Endothelial cell of umbilical vein (primary cell): ENCODE measurements at places on chromosomes 1 and 21. TPM values are rescaled to one million over a fixed set of nuclear protein-coding genes. Genes with fewer than 3 reads are reported as not detected.

GRCh38 chr1:156942176-156942575, 21.7 kb downstream of the LRRC71 start:
- no peak overlapping the region for H3K27ac ChIP-seq
- H3K4me1 ChIP-seq, result no peaks in the 10 kb centered on the region
- H3K4me3 ChIP-seq, result no peak overlapping the region
- H3K27me3 ChIP-seq, result no peaks in the 10 kb centered on the region
- no peak for DNase-seq
- peaks cover 14% of the 10 kb centered on the region for H3K36me3 ChIP-seq

- no peak for DNase-seq
- H3K4me1 ChIP-seq, result peaks cover 16% of the 10 kb centered on the region
- no peaks in the 10 kb centered on the region for H3K36me3 ChIP-seq
- peak overlapping the region; percentile 75 for H3K4me3 ChIP-seq
- H3K27ac ChIP-seq, result no peak overlapping the region
These were observed 1.3 kb downstream of the TAF5L start for GRCh38 chr1:229624521-229625070.

DNA sequence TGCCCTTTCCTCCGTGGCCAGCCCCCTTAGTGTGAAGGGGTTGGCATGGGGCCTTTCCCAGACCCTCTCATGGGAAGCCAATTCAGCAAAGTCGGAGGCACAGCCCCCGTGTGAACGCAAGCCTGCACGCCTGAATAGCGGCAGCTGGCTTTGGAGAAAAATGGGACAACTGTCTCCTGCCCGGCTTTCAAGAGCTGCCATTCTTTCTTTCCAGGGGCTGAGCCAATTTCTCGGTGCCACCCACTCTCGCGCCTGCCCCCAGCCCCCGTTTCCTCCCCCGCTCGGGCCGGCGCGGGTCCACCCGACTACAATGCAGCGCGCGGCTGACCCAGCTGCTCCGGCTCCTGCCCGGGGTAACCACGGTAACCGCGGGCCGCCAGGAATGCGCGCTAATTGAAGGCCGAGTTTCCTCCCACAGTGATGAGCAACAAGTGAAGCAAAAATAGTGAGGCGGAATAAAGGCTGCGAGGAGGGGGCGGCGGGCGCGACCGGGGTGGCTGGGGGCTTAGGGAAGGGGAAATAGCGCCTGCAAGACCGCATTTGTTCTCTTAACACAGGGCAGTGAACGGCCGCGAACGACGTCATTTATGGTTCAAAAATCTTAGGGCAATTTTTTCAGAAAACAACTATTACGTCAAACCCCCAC, 27.8 kb downstream of the ILDR2 start:
- H3K4me1 ChIP-seq, result no peaks in the 10 kb centered on the region
- no peak overlapping the region for H3K4me3 ChIP-seq
- DNase-seq, result peak; percentile 24
- no peaks in the 10 kb centered on the region for H3K36me3 ChIP-seq
- no peak overlapping the region for H3K27ac ChIP-seq

GRCh38 chr1:40317394-40318074, 448 bp upstream of the COL9A2 start:
- H3K27me3 ChIP-seq, result peaks cover 23% of the 10 kb centered on the region
- H3K4me1 ChIP-seq, result peaks cover 4% of the 10 kb centered on the region
- no peak overlapping the region for H3K4me3 ChIP-seq
- no peak for DNase-seq

GRCh38 chr1:18861082-18861481, 1.6 kb upstream of the TAS1R2 start:
- no peaks in the 10 kb centered on the region for H3K4me1 ChIP-seq
- H3K36me3 ChIP-seq, result no peaks in the 10 kb centered on the region
- no peak for DNase-seq
- H3K27me3 ChIP-seq, result no peaks in the 10 kb centered on the region

- H3K36me3 ChIP-seq, result no peaks in the 10 kb centered on the region
- no peak overlapping the region for H3K27ac ChIP-seq
- H3K4me1 ChIP-seq, result no peaks in the 10 kb centered on the region
- H3K4me3 ChIP-seq, result no peak overlapping the region
- DNase-seq, result no peak
- no peaks in the 10 kb centered on the region for H3K27me3 ChIP-seq
These were observed 458.3 kb upstream of the BRINP3 start for GRCh38 chr1:190935925-190936324.

GRCh38 chr1:101632548-101633272, 364.0 kb downstream of the OLFM3 start:
- H3K4me1 ChIP-seq, result no peaks in the 10 kb centered on the region
- H3K4me3 ChIP-seq, result no peak overlapping the region
- no peaks in the 10 kb centered on the region for H3K36me3 ChIP-seq
- no peak overlapping the region for H3K27ac ChIP-seq

DNA sequence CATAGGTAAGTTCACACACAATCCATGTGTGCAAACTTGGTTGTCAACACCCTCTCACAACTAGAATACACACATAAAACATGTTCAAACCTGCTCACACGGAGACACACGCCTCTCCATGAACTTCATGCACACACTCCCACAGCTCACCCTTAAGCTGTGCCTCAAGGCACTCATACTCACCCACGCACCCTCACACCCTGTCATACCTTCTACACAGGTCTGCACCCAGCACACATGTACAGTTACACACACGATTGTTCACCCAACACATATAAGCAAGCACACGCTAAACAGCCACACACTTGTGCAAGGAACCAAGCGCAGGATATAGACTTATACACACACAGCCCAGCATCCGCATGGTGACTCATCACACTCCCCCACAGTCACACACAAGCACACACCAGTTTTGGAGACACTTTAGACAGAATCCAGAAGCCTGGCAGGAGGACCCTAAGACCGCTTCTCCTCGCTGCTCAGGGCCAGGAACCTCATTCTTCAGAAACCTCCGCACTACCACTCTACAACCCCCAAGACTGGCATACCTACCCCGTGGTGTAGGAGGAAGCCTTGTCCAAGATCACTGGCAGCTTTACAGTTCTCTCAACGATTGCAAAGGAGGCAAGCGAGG, 58.7 kb upstream of the ZC3H12A start:
- no peaks in the 10 kb centered on the region for H3K36me3 ChIP-seq
- H3K4me1 ChIP-seq, result no peaks in the 10 kb centered on the region
- H3K27ac ChIP-seq, result no peak overlapping the region
- DNase-seq, result no peak

DNA sequence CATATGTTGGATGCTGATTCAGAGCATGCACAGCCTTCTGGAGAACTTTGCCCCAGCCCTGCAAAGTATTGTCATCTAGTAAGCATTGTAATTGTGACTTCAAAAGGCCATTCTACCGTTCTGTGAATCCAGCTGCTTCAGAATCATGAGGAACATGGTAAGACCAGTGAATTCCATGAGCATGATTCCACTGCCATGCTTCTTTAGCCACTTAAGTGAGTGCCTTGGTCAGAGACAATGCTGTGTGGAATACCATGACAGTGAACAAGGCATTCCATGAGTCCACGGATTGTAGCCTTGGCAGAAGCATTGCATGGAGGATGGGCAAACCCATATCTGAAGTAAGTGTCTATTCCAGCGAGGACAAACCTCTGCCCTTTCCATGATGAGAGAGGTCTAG, 123.7 kb downstream of the S1PR1 start:
- H3K36me3 ChIP-seq, result no peaks in the 10 kb centered on the region
- H3K4me3 ChIP-seq, result no peak overlapping the region
- H3K27ac ChIP-seq, result no peak overlapping the region
- H3K4me1 ChIP-seq, result no peaks in the 10 kb centered on the region

DNA sequence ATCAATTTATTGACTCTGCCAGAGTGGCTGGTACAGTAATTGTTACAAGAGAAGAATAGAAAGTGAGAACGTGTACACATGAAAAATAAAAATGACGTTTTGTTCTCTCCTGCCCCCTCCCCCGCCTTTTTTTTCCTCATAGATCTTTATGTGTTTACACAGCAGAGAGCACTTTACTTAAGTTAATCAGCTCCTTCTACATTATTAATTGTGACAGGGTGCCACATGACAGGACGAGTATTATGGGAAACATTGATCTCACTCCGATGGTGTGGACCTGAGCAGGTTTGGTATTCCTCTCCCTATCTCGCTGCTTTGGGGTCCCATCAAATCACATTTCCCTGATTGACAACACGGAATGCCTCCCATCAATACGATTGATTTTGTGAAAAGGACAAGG, 285.7 kb downstream of the TM2D1 start:
- H3K4me1 ChIP-seq, result peaks cover 34% of the 10 kb centered on the region
- H3K4me3 ChIP-seq, result no peak overlapping the region
- no peaks in the 10 kb centered on the region for H3K36me3 ChIP-seq
- no peak for DNase-seq
- H3K27me3 ChIP-seq, result no peaks in the 10 kb centered on the region

GRCh38 chr1:234643111-234643849, 33.3 kb upstream of the IRF2BP2 start:
- no peaks in the 10 kb centered on the region for H3K4me1 ChIP-seq
- H3K27me3 ChIP-seq, result no peaks in the 10 kb centered on the region
- H3K4me3 ChIP-seq, result no peak overlapping the region
- no peak overlapping the region for H3K27ac ChIP-seq
- no peak for DNase-seq
- H3K36me3 ChIP-seq, result no peaks in the 10 kb centered on the region

DNA sequence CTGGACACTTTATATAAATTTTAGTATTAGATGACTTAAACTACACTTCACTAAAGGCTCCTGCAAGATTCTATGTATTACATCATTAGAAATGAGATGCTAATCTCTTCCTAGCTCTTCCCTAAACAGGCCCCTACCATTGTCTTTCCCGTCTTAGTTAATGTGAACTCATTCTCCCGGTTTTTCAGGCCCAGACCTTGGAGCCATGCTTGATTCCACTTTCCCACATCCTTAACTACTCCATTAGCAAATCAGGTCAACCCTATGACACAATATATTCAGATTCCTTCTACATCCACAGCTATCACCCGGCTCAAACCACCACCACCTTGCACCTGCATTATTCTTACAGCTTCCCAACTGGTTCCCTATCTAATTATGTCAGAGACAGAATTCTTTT, 73.3 kb downstream of the NVL start:
- H3K4me1 ChIP-seq, result peaks cover 22% of the 10 kb centered on the region
- peak; percentile 64 for DNase-seq
- no peaks in the 10 kb centered on the region for H3K36me3 ChIP-seq
- H3K27ac ChIP-seq, result no peak overlapping the region
- H3K4me3 ChIP-seq, result no peak overlapping the region

GRCh38 chr1:52157582-52157981, 15.7 kb downstream of the ZFYVE9 start:
- no peaks in the 10 kb centered on the region for H3K4me1 ChIP-seq
- no peak for DNase-seq
- H3K36me3 ChIP-seq, result no peaks in the 10 kb centered on the region
- H3K27ac ChIP-seq, result no peak overlapping the region
- no peak overlapping the region for H3K4me3 ChIP-seq

GRCh38 chr1:176211396-176212165, 4.5 kb upstream of the COP1 start:
- no peak overlapping the region for H3K4me3 ChIP-seq
- H3K27ac ChIP-seq, result no peak overlapping the region
- DNase-seq, result no peak
- H3K4me1 ChIP-seq, result peaks cover 4% of the 10 kb centered on the region
- H3K36me3 ChIP-seq, result no peaks in the 10 kb centered on the region

DNA sequence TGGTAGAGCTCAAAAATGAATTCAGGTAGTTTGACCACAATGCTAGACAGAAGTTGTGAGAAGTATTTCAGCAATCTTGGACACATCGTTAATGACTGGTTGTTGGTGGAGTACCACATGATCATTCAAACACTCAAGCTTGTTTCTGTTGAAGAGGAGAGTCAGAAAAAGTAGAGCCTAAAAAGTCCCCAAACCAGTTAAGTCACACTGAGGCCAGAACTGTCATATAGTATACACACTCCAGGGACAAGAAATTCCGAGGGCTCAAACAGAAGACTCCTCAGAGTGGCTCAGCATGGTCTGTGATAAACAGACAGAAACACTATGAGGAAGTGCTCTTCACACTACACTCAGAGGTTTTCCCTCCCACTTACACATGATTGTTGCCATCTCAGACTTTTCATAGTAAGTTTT, 5.8 kb downstream of the TRIM33 start:
- no peak for DNase-seq
- H3K27me3 ChIP-seq, result no peaks in the 10 kb centered on the region
- H3K27ac ChIP-seq, result no peak overlapping the region
- peaks cover 17% of the 10 kb centered on the region for H3K4me1 ChIP-seq

GRCh38 chr1:178434899-178435435, 61.8 kb downstream of the CLEC20A start:
- H3K4me3 ChIP-seq, result no peak overlapping the region
- no peaks in the 10 kb centered on the region for H3K27me3 ChIP-seq
- H3K4me1 ChIP-seq, result no peaks in the 10 kb centered on the region

DNA sequence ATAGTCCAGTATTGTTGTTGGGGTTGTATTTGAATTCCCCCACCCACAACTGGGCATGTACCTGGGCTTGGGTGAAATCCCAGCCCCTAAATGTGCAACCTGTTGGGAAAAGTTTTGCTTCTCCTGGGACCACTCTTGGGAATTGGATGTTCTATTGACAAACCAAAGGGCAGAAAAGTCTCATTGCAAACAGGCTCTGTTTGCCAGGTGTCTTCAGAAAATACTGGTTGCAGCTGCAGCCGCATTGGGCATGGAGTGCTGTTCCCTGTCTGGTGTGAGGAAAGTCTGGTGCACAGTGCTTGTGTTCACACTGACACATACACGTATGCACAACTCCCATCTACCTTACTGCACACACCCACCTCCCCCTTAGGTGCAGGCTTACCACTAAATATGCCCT, 12.1 kb downstream of the PTPRU start:
- DNase-seq, result no peak
- no peaks in the 10 kb centered on the region for H3K27me3 ChIP-seq
- no peaks in the 10 kb centered on the region for H3K36me3 ChIP-seq
- H3K4me1 ChIP-seq, result no peaks in the 10 kb centered on the region

The PRKCZ gene
- total RNA-seq, result 0.44 and 1.7 TPM in 2 replicates

The CD160 gene
- total RNA-seq, result not detected in 2 replicates

The C1orf87 gene
- total RNA-seq, result not detected in 2 replicates
